ENCODE measurements at places on chromosomes 11 and 22. TPM values are rescaled to one million over a fixed set of nuclear protein-coding genes. Genes with fewer than 3 reads are reported as not detected.

GRCh38 chr11:2760196-2760871 lies 60.5 kb upstream of the KCNQ1OT1 start:
- no peaks in the 10 kb centered on the region for H3K27me3 ChIP-seq
- H3K4me3 ChIP-seq: no peak overlapping the region
- no peaks in the 10 kb centered on the region for H3K4me1 ChIP-seq
- no peaks in the 10 kb centered on the region for H3K36me3 ChIP-seq

The KCNJ1 gene
- total RNA-seq: not detected

DNA sequence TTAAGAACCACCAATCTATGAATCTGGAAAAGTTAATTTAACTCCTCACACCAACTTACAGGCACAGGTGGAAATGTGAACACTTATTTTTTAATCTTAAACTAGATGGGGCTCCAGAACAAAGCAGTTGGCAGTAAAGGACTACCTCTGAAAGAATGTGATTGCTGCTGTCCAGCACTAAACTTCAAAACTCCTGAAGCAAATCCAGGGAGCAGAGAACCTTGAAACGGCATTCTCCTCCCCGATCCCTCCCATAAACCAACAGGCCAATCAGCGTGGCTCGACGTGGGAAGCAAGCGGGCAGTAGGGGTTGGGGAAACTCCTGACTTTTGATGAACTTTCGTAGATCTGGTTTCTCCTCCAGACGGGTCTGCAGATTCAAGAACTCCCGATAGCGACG lies 5.0 kb downstream of the SNX19 start:
- no peaks in the 10 kb centered on the region for H3K27me3 ChIP-seq
- H3K4me1 ChIP-seq: no peaks in the 10 kb centered on the region
- no peak overlapping the region for H3K27ac ChIP-seq
- H3K36me3 ChIP-seq: peaks cover 50% of the 10 kb centered on the region

- peaks cover 17% of the 10 kb centered on the region for H3K4me1 ChIP-seq
- H3K27ac ChIP-seq: no peak overlapping the region
- DNase-seq: peak; percentile 63
- no peaks in the 10 kb centered on the region for H3K36me3 ChIP-seq
- peak overlapping the region; percentile 46 for H3K4me3 ChIP-seq
Observed at GRCh38 chr11:75524665-75525432, 892 bp downstream of the GDPD5 start.

DNA sequence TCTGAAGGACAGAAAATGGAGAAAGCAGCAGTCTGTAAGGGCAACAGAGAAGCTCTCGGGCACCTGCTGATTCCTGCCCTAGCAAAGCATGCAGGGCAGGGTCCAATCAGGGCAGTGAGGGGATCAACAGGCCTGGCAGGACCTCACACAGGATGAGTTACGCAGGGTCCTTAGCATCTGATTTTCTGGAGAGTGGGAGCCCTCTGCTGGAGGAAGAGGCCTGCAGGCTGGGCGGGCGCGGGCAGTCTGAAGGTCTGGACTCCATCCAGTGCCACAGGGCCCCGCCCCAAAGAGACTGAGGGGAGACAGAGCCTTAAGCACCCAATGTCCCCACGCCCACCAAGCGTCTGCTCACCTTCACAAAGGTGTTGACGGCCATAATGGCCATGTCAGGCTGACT lies 28.9 kb downstream of the AP1B1 start:
- H3K36me3 ChIP-seq: no peaks in the 10 kb centered on the region
- no peak overlapping the region for H3K27ac ChIP-seq
- H3K4me3 ChIP-seq: no peak overlapping the region
- no peaks in the 10 kb centered on the region for H3K27me3 ChIP-seq
- peaks cover 5% of the 10 kb centered on the region for H3K4me1 ChIP-seq
- DNase-seq: peak; percentile 63
